ENCODE measurements at places on chromosomes 6 and 20. TPM values are rescaled to one million over a fixed set of nuclear protein-coding genes. Genes with fewer than 3 reads are reported as not detected.

DNA sequence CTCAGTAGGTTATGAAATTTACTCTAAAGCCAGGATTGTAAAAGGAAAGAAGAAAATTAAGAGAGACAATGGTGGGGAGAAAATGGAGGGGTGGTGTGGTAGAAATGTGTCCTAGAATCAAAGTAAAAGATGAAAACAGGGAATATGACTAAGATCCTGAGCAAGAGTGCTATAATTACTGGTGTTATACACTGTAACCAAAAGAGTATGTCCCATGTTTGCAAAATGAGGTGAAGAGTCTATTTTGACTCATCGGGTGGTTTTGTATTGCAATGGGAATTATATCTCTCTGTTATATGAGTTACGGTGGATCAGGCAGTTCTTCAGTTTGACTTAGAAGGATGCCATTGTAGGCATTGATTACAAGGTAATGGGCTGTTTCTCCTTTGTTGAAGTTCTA, 8.5 kb downstream of the L3MBTL3 start:
- DNase-seq: no peak

DNA sequence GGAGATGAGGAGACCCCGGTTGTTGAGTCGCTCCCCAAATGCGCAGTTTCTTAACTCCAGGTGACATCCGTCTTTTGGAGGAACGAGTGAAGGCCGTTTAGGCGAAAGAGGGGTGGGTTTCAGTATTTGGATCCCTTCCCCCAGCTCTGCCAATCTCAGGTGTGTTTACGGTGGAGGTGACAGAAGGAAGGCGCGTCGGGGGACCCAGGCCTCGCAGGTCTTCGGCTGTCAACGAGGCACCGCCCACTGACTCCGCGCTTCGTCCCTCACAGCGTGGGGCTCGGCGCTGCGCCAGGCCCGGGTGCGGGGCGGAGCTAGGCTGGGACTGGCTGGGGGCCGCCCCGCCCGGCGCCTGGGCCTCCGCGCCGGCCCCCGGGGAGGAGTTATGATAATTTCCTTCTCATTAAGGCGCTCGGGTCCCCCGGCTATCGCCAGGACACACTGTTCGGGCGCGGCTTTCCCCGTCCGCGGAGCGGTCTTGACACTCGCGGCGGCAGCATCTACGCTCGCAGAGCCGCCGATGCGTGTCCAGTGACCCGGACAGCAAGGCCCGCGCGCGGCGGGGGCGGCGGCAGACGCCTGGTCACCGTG, at the start of gene TFAP2C:
TSS of gene TFAP2C (plus strand) at position 434 of the 591 bp plus-strand sequence. CDS start 239 bp downstream, outside the sequence.
- DNase-seq: peak; percentile 63

- DNase-seq: peak; percentile 26
Observed at GRCh38 chr20:39853636-39854035, 835.4 kb downstream of the MAFB start.

DNA sequence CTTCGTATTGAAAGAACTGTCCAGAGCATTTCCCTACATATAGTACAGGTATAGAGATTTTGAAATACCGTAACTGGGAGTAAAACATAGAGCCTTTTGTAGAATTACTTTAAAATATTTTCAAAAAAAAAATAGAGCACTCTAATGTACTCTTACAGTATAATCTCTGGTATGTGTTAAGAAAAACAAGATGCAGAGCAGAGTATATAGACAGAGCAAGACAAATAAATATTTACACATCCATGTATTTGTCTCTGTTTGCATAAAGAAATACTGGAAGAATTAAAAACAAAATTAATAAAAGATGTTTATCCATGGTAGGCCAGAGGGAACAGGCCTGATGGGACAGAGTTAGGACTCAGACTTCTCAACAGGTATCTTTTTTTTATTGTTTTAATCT, 28.0 kb upstream of the SUMO4 start:
- no peak for DNase-seq

GRCh38 chr6:157503018-157503747, 122.2 kb downstream of the ZDHHC14 start:
- no peak for DNase-seq

DNA sequence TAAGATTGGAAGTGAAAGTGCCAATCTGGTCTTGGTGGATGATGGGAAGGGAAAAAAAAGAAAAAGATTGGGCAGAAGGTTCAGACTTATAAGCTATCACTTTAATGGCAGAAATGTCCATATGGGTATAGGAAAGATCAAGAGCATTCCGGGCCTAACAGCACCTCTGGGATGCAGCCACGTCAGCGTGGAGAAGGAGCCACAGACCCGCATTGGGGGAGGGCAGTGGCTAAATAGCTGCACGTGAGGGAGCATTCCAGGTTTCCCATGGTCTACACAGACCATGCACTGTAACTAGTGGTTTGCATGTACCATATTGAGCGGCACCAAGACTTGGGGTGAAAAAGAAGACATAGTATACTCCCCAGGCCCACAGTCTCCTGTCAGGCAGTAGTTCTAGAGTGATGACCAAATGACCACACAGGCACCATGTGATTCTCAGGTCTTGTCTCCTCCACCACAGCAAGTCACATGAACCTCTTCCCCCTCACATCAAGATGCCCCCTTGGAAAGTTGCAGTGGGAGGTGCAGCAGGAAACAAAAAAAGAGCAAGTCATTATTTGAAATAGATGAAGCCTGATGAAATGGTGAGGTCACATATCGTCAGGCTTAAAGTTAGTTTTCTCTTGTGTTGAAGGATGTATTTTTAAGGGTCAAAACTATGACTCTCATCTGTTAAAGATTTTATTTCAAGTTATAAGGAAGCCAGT, 94.4 kb upstream of the TNFAIP3 start:
- no peak for DNase-seq

DNA sequence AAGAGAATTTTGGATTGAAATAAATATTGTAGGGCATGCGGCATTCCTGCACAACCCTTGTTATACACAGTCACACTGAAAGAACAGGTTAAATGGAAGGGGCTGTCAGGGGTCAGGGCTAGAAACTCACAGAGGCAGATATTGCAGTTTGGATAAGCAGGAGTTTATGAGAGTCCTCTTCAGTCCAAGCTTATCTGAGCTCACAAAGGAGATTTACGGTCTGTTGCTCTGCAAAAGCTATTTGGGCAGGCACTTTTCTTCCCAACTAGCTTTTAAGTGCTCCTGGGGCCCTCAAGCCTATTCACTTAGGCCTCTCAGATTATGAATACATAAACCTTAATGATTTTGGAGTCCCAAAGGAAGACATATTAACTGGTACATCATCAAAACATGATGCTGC, 156.2 kb downstream of the SOX4 start:
- no peak for DNase-seq

DNA sequence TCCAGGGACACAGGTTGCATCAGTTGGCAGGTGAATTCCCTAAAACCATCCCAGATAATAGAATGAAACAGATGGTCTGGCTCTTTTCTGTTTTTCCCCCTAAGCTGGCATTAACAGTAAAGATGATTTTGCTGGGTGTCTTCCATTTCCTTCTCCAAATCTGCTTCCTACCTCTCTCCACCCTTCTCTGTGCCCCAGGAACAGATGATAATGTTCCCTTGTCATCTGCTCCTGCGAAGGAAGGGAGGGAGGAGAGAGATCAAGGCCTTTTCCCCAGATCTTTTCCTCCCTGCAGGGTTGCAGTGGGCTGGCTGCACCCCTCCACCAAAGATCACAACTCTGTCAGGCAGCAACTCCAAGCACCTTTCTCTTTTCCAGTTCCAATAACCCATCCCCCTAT, 156.5 kb upstream of the PRDM1 start:
- DNase-seq: no peak

DNA sequence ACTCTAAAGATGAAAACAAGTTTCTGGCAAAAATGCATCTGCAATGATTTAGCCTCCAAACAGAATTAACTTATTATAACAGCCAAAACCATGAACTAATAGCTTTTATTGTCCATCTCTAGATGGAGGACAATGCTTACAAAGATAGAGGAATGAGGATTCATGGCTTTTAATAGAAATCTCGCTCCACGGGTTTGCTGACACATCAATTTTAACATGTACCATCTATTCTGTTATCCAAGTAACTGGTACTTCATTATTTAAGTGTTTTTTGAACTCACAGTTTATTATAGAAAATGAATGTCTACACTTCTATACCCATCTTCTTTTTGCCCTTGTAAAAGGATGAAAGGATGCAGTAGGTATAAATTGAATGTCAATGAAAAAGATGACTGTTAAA, 10.8 kb downstream of the TMX4 start:
- no peak for DNase-seq

GRCh38 chr6:45710304-45710821, 305.3 kb downstream of the CLIC5 start:
- DNase-seq: no peak

- DNase-seq: peak; percentile 96
Observed at GRCh38 chr6:30769088-30769852, 24.9 kb upstream of the IER3 start.

DNA sequence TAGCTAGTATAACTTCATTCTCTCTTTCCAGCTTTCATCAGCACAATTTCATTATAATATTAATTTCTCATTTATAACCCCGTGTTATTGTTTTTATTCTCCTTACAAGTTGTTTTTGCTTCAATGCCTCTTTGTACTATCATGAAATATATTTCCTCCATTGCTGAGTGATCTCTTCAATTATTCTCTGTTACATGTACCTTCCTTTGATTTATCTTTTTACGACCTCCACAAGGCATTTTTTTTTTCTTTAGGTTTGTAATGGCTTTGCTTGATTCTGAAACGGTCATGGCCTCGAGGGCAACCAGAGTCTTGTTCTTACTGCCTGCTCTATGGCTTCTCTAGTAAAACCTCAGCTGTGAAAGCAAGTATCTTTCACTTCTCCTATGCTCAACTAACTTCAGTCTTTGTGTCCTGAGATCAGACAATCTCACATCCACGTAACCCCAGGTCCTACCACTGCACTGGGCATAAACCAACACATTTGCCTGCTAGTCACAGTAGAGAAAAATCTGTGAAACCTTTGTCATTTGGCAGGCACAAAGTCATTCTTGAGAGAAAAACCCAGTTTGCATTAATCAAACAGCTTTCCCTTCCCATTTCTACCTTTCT, 119.9 kb downstream of the UST start:
- no peak for DNase-seq

- DNase-seq: peak; percentile 72
Observed at GRCh38 chr6:18431581-18431980, 44.4 kb downstream of the RNF144B start.

- DNase-seq: no peak
Observed at GRCh38 chr20:10322073-10323012, 103.7 kb downstream of the SNAP25 start.

DNA sequence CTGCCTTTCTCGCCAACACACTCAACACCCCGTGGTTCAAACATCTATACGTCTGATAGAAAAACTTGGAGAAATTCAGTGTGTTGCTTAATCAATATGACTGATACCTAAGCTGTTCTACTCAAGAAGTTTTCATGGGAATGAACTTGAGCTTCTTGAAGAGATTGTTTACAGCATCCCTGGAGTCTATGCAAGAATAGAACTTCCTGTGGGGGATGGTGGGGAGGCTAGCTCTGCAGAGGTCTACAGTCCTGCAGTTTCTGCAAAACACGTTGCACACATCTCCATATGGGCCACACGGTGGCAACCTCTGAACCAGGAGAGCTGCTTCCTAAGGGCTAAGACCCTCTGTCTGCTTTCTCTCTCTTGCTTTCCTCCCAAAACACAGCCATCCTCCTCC, 32.7 kb upstream of the FANCE start:
- DNase-seq: no peak

DNA sequence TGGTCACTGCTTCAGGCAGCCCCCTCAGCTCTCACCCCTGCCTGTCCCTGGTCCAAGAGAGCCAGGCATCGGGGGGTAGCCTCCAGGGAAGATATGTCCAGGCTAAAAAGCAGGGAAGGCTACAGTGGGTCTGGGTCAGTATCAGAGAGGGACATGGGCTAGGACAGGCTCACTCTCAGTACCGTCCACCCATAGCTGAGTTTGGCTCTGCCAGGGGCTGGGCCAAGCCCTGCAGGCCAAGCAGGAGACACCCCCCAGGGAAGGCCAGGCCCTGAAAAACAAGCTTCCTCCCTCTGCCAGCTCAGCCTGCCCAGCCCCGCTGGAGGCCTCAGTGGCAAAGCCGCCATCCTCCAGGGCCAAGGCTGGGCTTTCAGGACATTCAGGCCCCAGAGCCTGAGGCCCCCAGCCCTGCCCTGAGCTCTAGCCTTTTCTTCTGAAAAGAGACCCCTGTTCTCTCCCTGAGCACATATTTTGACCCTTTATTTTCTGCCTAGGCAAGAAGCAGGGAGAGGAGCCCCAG, 28.6 kb upstream of the TGM2 start:
- DNase-seq: no peak

- no peak for DNase-seq
Observed at GRCh38 chr20:41671143-41671542, 53.0 kb upstream of the CHD6 start.

DNA sequence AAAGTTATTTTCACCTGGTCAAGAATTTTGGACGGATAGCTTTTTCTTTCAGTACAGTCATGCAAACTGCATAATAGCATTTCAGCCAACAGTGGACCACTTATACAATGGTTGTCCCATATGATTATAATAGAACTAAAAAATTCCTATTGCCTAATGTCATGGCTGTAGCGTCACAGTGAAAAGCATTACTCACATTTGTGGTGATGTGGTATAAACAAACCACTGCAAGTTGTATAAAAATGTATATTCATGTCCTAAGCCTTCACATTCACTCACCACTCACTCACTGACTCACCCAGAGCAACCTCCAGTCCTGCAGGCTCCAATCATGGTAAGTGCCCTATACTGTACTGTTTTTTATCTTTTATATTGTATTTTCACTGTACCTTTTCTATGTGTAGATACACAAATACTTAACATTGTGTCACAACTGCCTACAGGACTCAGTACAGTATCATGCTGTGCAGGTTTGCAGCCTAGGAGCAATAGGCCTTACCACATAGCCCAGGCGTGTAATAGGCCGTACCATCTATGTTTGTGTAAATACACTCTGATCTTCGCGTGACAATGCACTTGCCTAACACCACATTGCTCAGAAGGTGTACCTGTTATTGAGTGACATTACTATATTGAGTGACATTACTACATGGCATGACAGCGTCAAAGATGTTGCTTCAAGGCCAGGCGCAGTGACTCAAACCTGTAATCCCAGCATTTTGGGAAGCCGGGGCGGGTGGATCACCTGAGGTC, 17.9 kb downstream of the ABHD12 start:
- peak; percentile 89 for DNase-seq

DNA sequence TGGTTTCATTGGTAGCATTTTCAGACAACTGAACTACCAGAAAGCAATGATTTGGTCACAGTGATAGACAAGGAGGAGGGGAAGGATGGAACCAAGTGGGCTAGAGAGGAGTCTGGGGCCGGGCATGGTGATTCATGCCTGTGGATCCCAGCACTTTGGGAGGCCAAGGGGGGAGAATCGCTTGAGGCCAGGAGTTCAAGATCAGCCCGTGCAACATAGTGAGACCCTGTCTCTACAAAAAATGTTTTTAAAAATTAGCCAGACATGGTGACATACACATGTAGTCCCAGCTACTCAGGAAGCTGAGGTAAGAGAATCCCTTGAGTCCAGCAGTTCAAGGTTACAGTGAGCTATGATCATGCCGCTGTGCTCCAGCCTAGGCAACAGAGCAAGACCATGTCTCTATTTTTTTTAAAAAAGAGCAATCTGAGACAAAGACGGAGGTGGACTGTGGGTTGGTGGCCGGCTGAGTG, 70.6 kb downstream of the SYCP2L start:
- no peak for DNase-seq

Gene FKBP1C
- 3.1 TPM for total RNA-seq

Gene RBBP8NL
- total RNA-seq: not detected

Gene DCDC2
- total RNA-seq: 0.34 TPM

Gene GRM4
- total RNA-seq: 0.07 TPM

Gene CGA
- total RNA-seq: not detected

Gene C6orf15
- total RNA-seq: 0.68 TPM

Gene NSFL1C
- 60.8 TPM for total RNA-seq

Data from foreskin keratinocyte (primary cell).